NCI-H460 (cell line): ENCODE measurements at places on chromosomes 7 and 10. TPM values are rescaled to one million over a fixed set of nuclear protein-coding genes. Genes with fewer than 3 reads are reported as not detected.

DNA sequence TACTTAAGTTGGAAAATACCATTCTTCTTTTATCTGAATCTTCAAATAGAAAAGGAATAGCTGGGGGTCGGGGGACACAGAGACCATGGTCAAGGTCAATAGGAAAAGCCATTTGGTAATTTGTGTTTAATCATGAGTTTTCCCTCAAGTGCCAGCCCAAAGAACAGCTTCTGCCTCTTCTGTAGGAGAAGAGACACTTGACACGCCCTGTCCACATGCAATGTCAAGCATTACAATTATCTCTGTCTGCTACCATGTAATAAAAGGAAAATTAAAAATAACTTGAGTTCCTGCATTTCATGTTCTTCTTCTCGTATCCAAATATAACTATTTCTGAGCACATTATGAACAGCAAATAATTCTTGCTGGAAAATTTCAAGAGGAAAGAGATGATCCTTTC, 241.7 kb downstream of the IPMK start:
- no peak for DNase-seq

DNA sequence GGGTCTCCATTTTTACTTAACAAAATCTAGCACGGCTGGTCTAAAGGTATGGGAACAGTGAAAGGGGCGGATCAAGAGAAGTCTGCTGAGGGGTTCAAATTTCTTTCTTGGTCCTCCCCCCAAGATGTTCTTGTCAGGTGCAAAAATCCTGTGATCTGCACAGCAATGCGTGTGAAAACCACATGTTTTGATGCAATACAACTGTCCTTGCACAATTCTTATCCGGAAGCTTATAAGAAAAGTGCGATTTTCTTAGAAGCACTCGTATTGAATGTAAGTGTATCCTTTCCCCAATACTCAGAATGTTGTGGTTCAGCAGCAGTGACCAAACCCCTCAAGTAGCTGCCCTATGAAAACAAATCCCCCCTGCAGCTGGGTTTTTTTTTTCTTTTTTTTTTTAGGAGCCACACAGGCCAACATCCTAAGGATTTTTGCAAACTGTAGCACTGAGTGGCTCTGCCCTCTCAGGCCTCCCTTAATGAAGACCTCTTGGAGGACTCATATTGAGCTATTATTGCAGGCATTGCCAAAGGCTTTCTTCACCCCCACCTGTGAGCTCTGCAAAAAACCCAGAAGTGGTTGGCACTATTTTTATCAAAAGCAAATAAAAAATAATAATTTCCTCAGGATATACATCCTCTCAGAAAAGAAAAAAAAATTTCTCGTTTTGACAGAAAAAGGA, 151.9 kb upstream of the ITGB1 start:
- DNase-seq = no peak

- DNase-seq = no peak
These were observed 4.2 kb upstream of the IGFBP1 start for GRCh38 chr7:45884136-45884535.

CYP3A4 gene
- total RNA-seq = not detected in 2 replicates

DNA sequence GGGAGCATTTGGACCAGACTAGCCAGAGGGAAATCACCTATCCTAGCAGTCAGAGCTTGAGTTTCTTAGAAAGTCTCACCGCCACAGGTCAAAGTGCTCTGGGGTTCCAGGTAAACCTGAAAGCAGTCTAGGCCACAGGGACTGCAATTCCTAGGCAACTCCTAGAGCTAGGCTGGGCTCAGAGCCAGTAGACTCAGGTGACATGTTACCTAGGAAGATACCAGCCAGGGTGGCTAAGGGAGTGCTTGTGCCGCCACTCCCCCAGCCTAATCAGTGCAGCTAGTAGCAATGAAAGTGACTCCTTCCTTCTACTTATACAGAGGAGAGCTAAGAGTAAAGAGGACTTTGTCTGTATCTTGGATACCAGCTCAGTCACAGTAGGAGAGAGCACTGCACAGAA, 348.7 kb upstream of the HPS1 start:
- DNase-seq = no peak

- DNase-seq = no peak
These were observed 241.7 kb downstream of the MAGI2 start for GRCh38 chr7:79211724-79212123.

GJC3 gene
- total RNA-seq = not detected in 2 replicates

SPOCK2 gene
- total RNA-seq = 0.47 and 1.1 TPM in 2 replicates

COPS6 gene
- total RNA-seq = 59.3 and 73.8 TPM in 2 replicates

- DNase-seq = no peak
These were observed 11.3 kb downstream of the MTG1 start for GRCh38 chr10:133405272-133405671.

DNA sequence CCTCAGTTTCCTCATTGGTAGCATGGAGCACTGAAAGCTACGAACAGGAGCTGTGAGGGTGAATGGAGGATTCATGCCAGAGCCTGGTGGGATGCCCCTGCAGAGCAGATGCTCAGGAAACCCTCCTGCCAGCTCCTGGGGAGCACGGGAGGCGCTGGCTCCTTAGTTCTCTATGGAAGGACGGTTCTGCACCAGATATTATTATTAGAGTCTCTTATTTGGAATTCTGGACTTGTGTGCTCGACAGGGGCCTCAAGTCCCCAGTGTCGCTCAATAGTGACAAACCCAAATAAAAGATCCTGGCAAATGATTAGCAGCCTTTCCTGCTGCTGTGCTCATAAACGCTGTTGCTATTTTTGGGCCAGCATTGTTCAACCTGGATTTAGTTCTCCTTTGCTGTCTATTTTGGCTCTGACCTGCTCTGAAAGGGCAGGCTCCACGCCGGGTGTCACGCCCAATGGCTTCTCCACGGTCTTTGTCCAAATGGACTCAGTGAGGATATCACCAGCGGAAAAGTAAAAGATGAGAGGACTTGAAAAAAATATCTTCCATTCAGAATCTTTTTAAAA, 23.0 kb upstream of the KLF6 start:
- no peak for DNase-seq

TRPV5 gene
- not detected in 2 replicates for total RNA-seq
